Foreskin keratinocyte (primary cell): ENCODE measurements at places on chromosomes 3 and 15. TPM values are rescaled to one million over a fixed set of nuclear protein-coding genes. Genes with fewer than 3 reads are reported as not detected.

DNA sequence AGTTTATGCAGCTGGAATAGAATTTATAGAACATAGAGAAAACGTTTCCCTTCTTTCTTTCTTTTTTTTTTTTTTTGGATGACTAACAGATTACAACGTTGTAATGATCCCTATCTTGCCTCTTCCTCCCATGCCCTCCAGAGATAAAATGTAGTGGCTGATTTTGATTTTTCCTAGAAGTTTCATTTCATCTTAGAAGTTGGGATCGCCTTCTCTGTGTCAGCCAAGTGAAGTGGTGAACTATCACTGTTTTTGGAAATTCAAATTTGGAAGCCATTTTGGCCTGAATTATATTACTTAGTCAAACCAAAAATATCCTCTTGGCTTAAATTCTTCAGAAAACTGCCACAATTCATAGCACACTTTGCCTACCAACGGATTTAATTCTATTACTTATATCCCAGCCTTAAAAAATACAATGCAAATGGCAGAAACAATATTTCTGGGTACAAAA lies 1025.5 kb upstream of the NR2F2 start:
- no peak for DNase-seq

DNA sequence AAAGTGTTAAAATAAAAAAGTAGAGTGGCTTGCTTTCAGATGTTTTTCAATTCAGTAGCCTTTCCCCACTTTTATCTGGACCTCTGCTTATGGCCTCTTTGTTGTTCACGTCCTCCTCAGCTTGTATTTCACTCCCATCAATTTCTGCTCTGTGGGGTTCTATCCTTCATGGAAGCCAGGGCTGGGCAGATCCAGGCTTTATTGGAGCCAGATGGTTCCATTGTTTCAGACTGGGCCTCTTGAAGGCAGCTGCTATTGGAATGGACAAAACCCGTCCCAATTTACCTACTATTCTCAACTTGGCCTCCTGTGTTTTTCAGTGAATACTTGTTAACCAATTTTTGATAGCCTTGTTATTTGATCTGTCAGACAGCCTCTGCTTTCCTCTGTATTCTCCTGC lies 10.9 kb upstream of the AADACL2 start:
- no peak for DNase-seq

DNA sequence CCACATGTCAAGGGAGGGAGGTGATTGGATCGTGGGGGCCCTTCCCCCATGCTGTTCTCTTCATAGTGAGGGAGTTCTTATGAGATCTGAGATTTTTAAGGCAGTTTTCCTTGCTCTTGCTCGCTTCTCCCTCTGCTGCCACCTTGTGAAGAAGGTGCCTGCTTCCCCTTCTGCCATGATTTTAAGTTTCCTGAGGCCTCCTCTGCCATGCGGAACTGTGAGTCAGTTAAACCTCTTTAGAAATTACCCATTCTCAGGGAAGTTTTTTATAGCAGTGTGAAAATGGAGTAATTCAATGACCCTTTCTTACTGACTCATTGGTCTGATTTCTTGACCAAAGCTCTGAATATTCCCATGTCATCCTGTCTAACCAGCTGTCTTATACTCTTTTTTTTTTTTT lies 484.4 kb upstream of the TPRG1 start:
- DNase-seq, result no peak

DNA sequence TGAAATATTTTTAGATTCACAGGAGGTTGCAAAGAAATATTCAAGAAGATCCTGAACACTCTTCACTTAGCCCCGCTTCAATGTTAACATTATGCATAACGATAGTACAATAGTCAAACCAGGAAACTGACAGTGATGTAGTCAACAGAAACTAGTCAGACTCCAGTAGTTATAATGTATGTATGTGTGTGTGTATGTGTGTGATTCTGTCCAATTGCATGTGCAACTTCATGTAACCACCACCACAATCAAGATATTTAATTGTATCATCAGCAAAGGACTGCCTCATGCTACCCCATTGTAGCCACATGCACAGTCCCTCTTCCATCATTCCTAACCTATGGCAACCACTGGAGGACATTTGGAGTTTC lies 77.9 kb downstream of the APBA2 start:
- DNase-seq, result no peak

DNA sequence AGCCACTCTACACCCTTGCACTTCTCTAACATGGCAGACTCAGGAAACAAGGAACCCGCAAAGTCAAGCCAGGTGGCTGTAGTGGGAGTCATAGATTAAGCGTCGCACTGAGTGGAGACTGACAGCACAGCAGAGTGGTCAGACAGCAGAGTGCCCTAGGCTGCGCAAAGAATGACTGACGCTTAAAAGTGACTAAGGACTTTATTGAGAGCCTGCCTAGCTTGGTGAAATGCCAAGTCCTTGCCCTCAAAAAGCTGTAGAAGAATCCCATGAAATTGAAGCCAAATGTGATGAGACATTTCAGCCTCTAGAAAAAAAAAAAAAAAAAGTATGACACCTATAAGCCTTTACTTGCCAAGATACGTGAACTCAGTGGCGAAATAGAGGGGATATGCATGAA lies 30.2 kb downstream of the NCEH1 start:
- no peak for DNase-seq

GRCh38 chr15:60708684-60709083 lies 229.7 kb upstream of the ICE2 start:
- no peak for DNase-seq

DNA sequence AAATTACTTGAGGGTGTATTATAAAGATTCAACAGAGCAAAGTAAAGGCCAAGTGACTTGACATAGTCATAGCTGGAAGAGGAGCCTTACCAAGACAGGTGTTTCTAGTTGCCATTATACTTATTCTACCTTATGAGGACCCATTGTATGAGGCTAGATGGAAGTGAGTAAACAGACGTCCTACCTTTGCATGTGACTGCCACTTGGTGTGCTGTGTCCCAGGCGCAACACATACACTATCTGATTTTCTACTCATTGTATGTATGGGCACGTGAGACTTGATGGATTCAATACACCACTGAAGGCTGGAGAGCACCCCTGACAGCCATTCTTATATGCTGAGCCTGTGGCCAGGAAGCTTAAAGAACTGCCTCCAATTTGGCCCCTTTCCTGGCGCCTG lies 40.5 kb downstream of the BOC start:
- no peak for DNase-seq

- no peak for DNase-seq
Measured at GRCh38 chr3:123765475-123766128, 118.5 kb downstream of the MYLK start.

GRCh38 chr3:149579161-149579560 lies 78.7 kb downstream of the WWTR1 start:
- peak; percentile 30 for DNase-seq

DNA sequence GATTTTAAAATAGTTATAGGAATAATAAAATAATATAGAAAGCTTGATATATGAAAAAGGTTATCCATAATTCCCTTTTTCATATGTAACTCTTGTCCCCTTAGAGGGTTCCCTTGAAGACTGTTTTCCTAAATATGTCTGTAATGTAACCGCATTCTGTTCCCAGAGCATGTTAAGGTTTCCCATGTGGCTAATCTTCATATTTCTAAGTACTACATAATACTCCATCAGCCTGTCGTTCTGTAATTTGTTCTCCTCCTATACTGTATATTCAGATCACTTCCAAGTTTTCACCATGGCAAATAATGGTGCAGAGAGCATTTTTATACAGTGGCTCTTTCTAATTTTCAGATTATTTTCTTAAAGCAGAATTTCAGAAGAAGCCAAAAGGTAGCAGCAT lies 6.7 kb downstream of the NMNAT3 start:
- DNase-seq, result no peak

GRCh38 chr3:28117598-28117997 lies 123.8 kb upstream of the CMC1 start:
- DNase-seq, result no peak

KLHL6 gene
- 0.03 and 0.11 TPM in 2 replicates for total RNA-seq

CSTA gene
- total RNA-seq, result 336 and 383 TPM in 2 replicates

SLC24A5 gene
- not detected in 2 replicates for total RNA-seq

TEX55 gene
- not detected in 2 replicates for total RNA-seq
